B cell (primary cell): ENCODE measurements at places on chromosomes 5 and 9. TPM values are rescaled to one million over a fixed set of nuclear protein-coding genes. Genes with fewer than 3 reads are reported as not detected.

PTGES2 gene
- 103 and 113 TPM in 2 replicates for polyA plus RNA-seq

GPR150 gene
- 0.30 and 0.86 TPM in 2 replicates for polyA plus RNA-seq

- no peak overlapping the region for H3K27ac ChIP-seq
- H3K27me3 ChIP-seq: peaks cover 10% of the 10 kb centered on the region
These were observed 142.7 kb downstream of the LHFPL2 start for GRCh38 chr5:78505860-78506259.

- peak; percentile 72 for DNase-seq
- peaks cover 20% of the 10 kb centered on the region for H3K4me1 ChIP-seq
- H3K27ac ChIP-seq: peak overlapping the region; percentile 89
- peaks cover 15% of the 10 kb centered on the region for H3K36me3 ChIP-seq
- H3K4me3 ChIP-seq: peak overlapping the region; percentile 88
These were observed 868 bp downstream of the ZBTB43 start for GRCh38 chr9:126805554-126806262.

DNA sequence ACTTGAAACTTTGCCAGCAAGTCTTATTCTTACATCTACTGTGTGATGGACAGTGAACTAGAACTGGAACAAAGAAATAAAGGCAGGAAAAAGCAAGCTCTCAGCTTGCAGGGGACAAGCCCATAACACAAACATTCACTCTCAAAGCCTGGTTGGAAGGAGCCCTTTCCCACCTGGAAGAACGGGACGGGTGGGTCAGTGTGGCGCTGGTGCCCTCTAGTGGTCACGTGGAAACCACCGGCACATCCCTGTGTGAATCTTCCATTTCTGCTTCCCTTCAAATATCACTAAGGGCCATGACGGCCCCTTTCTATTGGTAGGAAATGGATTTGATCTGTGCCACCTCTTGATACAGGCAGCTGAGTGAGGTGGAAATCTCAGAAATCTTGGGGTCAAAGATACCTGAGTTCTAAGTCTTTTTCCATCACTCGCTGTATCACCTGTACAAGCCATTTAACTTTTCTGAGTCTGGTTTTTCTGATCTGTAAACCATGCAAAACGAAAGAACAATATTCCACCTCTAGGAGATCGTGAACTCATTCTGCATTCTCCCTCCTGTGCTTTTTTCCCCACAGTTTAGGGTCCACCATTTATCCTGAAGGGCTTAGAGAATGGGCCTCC, 211.6 kb downstream of the MSX2 start:
- DNase-seq: peak; percentile 33
- no peak overlapping the region for H3K27ac ChIP-seq
- no peaks in the 10 kb centered on the region for H3K4me1 ChIP-seq
- H3K27me3 ChIP-seq: no peaks in the 10 kb centered on the region
- H3K4me3 ChIP-seq: no peak overlapping the region
- H3K36me3 ChIP-seq: no peaks in the 10 kb centered on the region

GRCh38 chr9:79687131-79687447, 115.3 kb downstream of the TLE4 start:
- peaks cover 13% of the 10 kb centered on the region for H3K4me1 ChIP-seq
- H3K27me3 ChIP-seq: no peaks in the 10 kb centered on the region
- DNase-seq: peak; percentile 18
- no peaks in the 10 kb centered on the region for H3K36me3 ChIP-seq

- H3K4me1 ChIP-seq: no peaks in the 10 kb centered on the region
- no peaks in the 10 kb centered on the region for H3K27me3 ChIP-seq
- DNase-seq: no peak
- H3K36me3 ChIP-seq: no peaks in the 10 kb centered on the region
These were observed 7.7 kb downstream of the HK3 start for GRCh38 chr5:176891331-176891958.

DNA sequence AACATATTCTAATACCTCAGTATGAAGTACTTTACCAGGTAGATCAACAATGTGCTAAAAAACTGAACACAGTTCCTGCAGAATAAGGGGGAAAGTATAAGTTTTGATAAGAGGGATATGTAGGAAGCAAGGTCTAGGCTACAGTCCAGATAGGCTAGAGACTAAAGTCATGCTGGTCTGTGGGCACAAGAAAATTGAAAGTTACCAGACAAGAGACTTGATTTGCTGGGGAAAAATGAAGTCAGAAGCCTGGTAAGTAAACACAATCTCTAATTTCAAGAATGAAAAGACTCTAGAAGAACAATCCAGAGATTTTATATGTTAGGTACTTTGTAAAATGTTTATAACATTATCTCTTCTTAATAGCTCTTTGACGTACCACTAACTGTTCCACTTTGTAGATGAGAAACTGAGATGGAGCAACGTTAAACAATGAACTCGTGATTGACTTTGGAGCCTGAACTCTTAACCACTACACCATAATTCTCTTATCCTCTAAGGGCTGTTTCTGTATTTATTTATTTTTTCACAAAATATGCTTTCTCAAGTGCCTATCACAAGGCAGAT, 19.5 kb downstream of the ADAMTS6 start:
- DNase-seq: no peak
- no peaks in the 10 kb centered on the region for H3K27me3 ChIP-seq
- H3K4me3 ChIP-seq: no peak overlapping the region
- H3K27ac ChIP-seq: no peak overlapping the region
- no peaks in the 10 kb centered on the region for H3K4me1 ChIP-seq

FGFR4 gene
- polyA plus RNA-seq: 2.7 and 3.4 TPM in 2 replicates

DNA sequence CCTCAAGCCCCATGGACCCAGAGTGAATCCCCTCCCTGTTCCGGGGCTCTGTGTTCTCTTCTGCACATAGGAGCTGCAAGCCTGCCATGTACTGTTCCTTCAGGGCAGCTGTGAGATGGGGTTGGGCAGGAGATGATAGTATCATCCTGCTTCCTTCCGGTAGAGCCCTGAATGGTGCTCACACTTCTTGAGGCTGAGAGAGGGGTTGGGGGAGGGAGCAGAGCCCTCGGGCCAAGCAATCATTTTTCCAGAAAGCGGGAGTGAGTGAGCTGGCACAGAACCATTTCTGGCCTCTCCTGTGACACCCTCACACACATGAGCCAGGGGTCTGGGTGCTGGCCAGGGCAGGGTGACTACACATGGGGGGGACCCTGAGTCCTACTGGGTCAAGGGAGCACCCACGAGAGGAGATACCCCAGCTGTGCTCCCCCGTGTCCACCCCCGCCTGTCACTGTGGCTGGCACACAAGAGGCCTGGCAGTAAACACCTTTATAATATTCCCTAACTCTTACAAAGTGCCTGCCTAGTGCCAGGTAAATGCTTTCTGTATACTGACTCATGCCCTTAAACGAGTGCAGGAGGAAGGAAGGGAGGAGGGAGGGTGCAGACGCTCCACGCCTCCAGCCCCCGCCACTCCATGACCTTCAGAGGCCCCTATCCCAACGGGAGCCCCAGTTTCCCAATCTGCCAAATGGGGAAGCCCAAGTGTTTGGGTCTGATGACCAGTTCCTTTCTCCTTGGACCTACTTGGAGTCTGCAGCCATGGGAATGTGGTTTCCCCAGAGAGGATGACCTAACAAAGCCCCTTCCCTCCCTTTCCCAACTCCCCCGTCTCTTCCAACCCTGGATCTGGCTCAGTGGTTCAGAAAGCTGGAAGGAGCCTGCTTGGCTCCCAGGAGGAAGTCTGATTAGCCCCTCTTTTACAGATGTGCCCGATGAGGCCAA, 15.5 kb downstream of the AKNA start:
- H3K27me3 ChIP-seq: no peaks in the 10 kb centered on the region
- H3K36me3 ChIP-seq: peaks cover 2% of the 10 kb centered on the region
- H3K27ac ChIP-seq: peak overlapping the region; percentile 95
- H3K4me3 ChIP-seq: peak overlapping the region; percentile 13

DNA sequence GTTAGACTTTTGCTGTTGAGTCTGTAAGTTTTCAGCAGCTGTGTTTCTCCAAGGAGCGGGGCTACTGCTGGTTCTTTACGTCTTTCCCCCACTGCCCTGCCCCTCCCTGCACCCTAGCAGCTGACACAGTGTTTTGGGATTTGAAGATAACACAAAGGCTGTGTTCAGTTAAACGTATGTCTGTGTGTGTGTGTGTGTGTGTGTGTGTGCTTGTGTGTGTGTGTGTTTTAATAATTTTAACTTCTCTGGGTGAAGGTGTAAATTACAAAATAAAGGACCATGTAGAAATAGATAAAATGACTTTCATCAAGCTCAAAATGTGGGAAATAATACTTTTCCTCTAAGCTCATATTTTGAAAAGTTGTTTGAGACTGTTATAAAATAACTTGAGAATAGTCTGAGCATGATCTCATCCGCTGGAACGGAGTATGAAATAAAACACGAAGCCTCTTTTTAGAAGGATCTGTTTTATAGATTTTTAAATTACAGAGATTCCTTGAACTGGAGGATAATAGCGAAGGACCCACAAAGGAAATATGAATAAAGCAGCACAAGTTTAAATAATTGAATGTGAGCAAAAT, 10.9 kb downstream of the ABL1 start:
- H3K27ac ChIP-seq: no peak overlapping the region
- H3K27me3 ChIP-seq: no peaks in the 10 kb centered on the region
- H3K4me1 ChIP-seq: no peaks in the 10 kb centered on the region
- no peaks in the 10 kb centered on the region for H3K36me3 ChIP-seq
- H3K4me3 ChIP-seq: no peak overlapping the region

DNA sequence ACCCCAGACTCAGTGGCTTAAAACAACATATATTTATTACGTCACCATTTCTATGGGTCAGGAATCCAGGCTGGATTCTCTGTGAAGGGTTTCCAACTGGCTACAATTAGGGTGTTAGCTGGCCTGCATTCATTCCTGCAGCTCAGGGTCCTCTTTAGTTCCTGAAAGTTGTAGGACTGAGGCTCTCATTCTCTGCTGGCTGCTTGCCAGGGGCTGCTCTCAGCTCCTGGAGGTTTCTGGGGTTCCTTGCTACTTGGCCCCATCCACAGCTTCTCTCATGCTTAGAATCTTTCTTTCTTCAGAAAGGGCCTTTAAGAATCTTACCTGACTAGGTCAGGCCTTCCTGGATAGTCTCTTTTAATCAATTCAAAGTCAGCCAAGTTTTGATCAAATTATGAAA, 424.6 kb downstream of the GADD45G start:
- H3K36me3 ChIP-seq: no peaks in the 10 kb centered on the region
- peaks cover 21% of the 10 kb centered on the region for H3K4me1 ChIP-seq
- no peak for DNase-seq
- no peak overlapping the region for H3K27ac ChIP-seq
- H3K27me3 ChIP-seq: no peaks in the 10 kb centered on the region

P4HA2 gene
- polyA plus RNA-seq: 0.04 and 0.09 TPM in 2 replicates

DNA sequence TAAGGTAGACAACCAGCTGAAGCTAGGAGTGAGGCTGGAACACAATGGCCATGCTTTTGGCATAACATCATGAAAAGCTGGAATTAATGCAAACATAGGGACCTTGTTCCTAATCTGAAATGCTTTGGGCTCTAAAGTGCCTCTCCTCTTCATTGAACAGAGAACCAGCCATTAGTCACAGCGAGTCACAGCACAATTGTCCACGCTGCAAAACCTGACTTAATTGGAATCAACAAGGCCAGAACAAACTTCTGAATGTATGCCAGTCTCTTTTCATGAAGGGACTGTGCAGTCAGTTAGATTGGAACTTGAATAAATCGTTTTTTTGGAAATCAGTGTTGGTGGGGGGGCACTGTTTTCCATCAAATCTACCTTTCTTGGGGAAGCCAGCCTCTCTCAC, 96.5 kb downstream of the JAKMIP2 start:
- DNase-seq: no peak
- H3K4me3 ChIP-seq: no peak overlapping the region
- H3K36me3 ChIP-seq: no peaks in the 10 kb centered on the region
- no peaks in the 10 kb centered on the region for H3K4me1 ChIP-seq
- no peak overlapping the region for H3K27ac ChIP-seq

IFNA2 gene
- not detected in 2 replicates for polyA plus RNA-seq

DNA sequence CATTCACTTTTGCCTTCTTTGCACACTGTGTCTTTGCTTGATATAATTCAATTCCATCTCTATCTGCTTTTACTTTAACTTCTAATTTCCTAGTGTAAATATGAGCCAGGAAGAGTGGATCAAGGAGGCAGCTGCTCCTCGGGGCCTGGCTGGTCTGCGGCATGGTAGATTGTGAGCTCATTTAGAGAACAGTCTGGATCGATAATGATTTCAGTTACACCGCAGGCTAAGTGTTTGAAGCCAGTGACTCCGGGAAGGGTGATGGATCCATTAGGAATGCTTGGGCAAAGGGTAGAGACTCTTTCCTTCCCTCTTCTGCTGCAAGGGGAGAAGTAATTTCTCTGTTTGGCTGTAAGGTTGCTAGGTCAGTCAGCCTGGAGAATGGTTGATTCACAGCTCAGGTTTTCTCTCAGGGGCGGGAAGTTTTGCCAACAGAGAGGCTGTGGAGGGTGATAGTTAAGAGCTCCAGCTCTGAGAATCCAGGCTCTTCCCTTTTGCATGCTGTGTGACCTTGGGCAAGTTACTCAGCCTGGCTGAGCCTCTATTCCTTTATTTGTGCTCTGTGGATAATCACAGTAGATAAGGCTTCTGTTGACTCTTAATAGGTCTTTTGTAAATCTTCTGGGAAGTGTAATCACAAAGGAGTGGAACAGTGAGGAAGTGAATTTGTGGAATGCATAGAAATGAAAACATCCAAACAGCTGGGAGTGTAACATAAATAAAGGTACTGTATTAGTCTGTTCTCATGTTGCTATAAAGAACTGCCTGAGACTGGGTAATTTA, 99.1 kb downstream of the PTTG1 start:
- no peak overlapping the region for H3K27ac ChIP-seq
- no peaks in the 10 kb centered on the region for H3K27me3 ChIP-seq
- H3K4me1 ChIP-seq: no peaks in the 10 kb centered on the region
- H3K4me3 ChIP-seq: no peak overlapping the region
- no peaks in the 10 kb centered on the region for H3K36me3 ChIP-seq

- H3K27me3 ChIP-seq: peaks cover 2% of the 10 kb centered on the region
- DNase-seq: no peak
- no peak overlapping the region for H3K4me3 ChIP-seq
These were observed 84.2 kb upstream of the ERCC6L2 start for GRCh38 chr9:95791286-95791685.

- DNase-seq: no peak
- no peak overlapping the region for H3K27ac ChIP-seq
- H3K4me3 ChIP-seq: no peak overlapping the region
- H3K36me3 ChIP-seq: no peaks in the 10 kb centered on the region
These were observed 3.1 kb downstream of the NINJ1 start for GRCh38 chr9:93130861-93131481.

SPINK13 gene
- polyA plus RNA-seq: not detected in 2 replicates

DNA sequence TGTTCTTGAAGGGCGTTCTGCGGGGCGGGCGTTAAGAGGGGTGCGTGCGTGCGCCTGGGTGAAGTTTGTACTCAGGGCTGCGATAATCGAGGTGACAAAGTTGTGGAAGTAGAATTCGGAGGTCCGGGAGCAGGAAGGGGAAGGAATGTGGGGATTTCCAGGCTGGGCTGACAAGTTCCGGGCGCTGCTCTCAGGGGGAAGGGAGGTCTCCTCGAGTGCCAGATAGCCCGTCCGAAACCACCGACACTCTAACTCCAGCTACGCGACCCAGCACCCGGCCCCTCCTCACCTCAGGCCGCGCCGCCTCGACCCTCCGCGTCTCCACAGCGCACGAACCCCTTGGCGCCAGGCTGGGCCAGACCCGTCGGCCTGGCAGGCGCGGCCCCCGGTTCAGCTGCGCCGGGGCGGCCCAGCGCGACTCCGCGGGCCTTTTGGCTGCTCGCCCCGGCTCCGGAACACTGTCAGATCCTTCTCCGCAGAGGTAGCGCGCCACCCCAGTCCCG, at the start of gene IL6ST:
TSS of gene IL6ST (minus strand) at position 469 of the 503 bp plus-strand sequence. CDS start 18,685 bp downstream, outside the sequence.
- peaks cover 18% of the 10 kb centered on the region for H3K4me1 ChIP-seq
- no peak for DNase-seq
- H3K36me3 ChIP-seq: no peaks in the 10 kb centered on the region
- H3K27ac ChIP-seq: peak within 1 kb of the TSS; percentile 94
- H3K27me3 ChIP-seq: no peaks in the 10 kb centered on the region
